Motor neuron (in vitro differentiated cells): ENCODE measurements at places on chromosomes 12 and 14. TPM values are rescaled to one million over a fixed set of nuclear protein-coding genes. Genes with fewer than 3 reads are reported as not detected.
A peak's percentile ranks its signal among the peaks of the same experiment; 100 is the strongest.

DNA sequence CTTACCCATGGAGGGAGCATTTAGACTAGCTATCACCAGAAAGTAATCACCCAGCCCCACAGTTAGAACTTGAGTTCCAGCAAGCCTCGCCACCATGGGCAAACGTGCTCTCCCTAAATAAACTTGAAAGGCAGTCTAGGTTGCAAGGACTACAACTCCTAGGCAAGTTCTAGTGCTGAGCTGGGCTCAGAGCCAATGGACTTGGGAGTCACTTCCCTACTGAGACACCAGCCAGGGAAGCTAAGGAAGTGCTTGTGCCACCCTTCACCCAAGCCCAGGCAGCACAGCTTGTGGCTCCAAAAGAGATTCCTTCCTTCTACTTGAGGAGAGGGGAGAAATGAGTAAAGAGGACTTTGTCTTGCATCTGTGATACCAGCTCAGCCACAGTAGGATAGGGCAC is 57.9 kb downstream of the SLCO1A2 start:
- no peak for ATAC-seq

MMP17 gene
- total RNA-seq: 12.0 and 14.2 TPM in 2 replicates

NXPH4 gene
- 11.3 and 12.4 TPM in 2 replicates for total RNA-seq

- ATAC-seq: no peak
These were observed 176.7 kb downstream of the NUAK1 start for GRCh38 chr12:105961821-105962671.

- ATAC-seq: no peak
These were observed 52.6 kb downstream of the DYRK2 start for GRCh38 chr12:67701121-67701520.

GPR162 gene
- 41.8 and 48.2 TPM in 2 replicates for total RNA-seq

DNA sequence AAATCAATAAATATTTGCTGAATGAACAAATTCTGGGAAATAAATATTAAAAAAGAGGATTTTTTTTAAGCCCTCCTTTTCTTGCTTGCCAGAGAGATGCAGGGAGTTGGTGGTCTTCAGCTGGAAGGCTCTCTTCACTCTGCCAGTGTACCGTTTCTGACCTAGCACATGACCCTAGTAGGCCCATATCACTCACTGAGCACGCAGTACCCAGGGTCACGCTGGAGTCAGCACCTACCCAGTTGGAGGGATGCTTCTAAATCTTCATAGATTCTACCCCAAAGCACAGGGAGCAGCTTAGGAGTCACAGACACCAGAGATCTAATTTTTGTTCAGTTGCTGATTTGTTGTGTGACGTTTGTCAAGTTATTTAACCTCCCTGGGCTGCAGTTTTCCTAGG is 195.4 kb upstream of the TBX3 start:
- ATAC-seq: no peak

GRCh38 chr14:23513005-23513817 is 38.4 kb downstream of the ZFHX2 start:
- no peak for ATAC-seq

DNA sequence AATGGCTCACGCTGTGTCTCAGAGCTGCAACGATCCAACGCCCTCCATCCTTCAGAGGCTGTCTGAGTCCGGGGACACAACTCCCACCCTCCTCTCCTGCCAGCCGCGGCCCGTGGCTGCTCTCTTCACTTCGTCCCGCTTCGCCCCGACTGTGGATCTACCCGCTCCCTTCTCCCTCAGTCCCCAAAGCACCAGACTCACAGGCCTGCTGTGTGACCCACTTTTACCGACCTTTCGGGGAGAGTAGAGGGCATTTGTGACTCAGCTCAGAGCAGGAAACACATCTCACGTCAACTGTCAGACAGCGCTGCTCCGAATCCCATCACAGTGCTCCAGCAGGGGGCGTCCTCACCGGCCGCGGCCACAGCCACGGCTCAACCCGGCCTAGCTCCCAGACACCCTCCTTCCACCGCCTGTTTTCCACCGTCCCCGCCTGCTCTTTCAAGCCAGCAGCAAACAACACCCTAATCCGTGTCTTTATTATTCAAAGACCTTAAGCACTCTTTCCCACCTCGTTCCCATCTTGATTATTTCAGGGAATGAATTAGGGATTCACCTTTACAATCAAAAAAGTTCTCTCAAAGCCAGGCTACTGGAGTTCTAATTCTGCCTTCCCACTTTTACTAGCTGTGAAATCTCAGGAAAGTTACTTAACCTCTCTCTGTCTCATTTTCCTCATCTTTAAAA is 5.0 kb upstream of the AQP2 start:
- peak; percentile 99 for ATAC-seq

DNA sequence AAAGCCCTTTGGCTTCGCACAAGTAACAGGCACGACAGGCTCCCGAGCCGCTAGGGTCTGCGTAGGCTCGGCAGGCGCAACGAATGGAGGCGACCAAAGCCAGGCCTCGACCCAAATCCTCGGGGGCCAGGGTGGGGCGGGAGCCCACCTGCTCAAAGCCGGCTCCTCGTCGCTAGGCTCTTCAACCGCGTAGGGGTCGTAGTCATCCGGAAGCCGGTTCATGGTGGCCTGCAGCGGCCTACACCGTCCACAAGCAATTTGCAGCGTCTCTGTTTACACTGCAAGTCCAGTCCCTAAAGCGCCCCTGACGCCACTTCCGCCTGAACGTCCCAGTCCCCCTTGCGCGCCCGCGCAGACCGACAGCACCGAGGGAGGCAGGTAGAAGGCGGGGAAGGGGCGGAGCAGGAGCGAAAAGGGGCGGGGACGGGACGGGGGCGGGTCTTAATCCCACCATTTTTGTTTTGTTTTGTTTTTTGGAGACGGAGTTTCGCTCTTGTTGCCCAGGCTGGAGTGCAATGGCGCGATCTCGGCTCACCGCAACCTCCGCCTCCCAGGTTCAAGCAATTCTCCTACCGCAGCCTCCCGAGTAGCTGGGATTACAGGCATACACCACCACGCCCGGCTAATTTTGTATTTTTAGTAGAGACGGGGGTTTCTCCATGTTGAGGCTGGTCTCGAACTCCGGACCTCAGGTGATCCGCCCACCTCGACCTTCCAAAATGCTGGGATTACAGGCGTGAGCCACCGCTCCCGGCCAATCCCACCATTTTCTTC is at the start of gene EAPP:
Gene EAPP, minus strand, starts transcription at position 295 of the 774 bp plus-strand sequence. Its CDS starts 73 bp downstream, at position 222.
- ATAC-seq: peak; percentile 97

RBP5 gene
- total RNA-seq: 0.93 and 1.4 TPM in 2 replicates
